ENCODE measurements at places on chromosomes 7 and 10. TPM values are rescaled to one million over a fixed set of nuclear protein-coding genes. Genes with fewer than 3 reads are reported as not detected.

GRCh38 chr10:78576276-78576675 lies 492.5 kb upstream of the ZMIZ1 start:
- DNase-seq, result no peak

The OR2A14 gene
- total RNA-seq, result not detected

GRCh38 chr10:56370217-56371113 lies 9.4 kb upstream of the ZWINT start:
- peak; percentile 1 for DNase-seq

The SOSTDC1 gene
- not detected for total RNA-seq

DNA sequence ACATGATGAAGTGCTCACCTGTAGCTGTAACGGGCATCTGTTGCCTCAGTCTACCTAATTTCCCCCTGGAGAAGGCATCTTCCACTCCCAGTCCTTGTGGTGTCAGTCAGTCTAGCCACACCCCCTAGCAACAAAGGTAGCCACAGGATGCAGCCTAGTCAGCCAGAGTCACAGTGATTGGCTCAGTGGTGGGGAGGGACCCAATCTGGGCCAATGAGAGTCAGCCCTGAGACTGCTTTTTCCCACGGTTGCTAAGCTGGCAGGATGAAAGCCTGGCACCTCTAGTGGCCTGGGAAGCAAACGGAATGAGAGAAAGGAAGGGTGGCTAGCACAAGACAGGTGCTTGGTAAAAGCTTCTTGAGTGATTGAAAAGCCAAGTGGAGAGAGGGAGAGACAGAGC lies 118.6 kb downstream of the SH3PXD2A start:
- no peak for DNase-seq

DNA sequence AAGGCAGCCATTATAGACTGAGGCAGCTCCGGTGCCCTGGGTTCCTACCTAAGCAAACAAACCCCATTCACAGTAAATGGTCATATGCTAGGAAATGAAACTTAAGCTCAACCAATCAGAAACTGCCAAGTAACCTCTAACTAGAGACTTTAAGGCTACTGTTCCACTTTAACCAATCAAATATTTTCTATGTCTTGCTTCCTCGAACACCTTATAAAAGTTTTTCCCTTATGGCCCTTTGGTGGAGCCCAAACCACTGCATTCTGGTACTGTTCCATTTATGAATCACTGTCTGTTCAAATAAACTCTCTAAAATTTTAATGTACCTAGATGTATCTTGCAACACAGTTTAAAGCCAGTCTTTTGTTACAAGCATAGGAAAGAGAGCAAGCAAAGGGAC lies 361.1 kb downstream of the HGF start:
- DNase-seq, result no peak

DNA sequence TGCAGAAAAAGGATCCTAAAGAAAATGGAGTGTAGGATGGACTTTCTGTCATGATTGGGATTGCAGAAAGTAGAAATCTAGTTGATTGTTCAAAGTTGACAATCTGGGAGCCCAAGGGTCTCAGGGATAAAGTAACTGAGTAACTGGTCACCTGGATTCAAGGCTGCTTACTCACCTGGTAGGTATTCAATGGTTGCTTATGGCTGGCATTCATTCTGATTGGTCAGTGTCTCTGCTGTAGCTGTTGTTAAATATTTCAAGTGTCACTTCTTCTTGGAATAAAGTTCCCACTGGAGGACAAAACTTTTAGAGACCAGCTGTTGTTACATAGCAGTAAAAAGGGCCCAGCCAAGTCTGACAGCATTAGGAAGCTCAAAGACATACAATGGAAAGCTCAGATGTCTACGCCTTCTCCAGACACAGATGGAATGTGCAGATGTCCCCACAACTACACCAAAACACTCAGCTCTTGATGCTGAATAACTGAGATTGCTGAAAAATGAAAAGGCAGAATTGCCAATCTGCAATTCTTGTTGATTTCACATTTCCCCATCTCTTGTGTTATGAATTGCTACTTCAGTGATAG lies 106.9 kb downstream of the ZNF467 start:
- DNase-seq, result no peak

The CDC14C gene
- 0.06 TPM for total RNA-seq

DNA sequence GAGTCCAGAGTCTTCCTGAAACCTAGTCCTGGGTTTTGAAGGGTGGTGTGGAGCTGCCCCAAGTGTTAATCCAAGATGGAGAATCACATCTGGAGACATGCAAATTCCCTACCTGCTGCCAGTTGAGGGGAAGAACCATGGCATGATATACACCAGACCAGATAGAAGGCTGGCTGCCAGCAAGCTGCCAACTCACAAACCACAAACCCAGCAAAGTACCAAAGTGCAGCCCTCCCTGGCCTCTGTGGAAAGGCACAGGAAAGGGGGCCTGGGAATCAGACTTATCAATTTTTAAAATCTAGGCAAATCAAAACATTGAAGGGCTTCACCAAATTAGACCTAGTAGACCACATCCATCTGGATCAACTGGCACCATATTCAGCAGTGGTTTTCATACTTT lies 157.0 kb downstream of the TMEM26 start:
- DNase-seq, result no peak

The TSPAN12 gene
- total RNA-seq, result 6.7 TPM

GRCh38 chr10:62112300-62112699 lies 156.3 kb downstream of the RTKN2 start:
- no peak for DNase-seq

GRCh38 chr7:26307226-26307625 lies 15.6 kb downstream of the SNX10 start:
- DNase-seq, result peak; percentile 71

- no peak for DNase-seq
Observed at GRCh38 chr7:681551-682307, 44.8 kb upstream of the DNAAF5 start.

- no peak for DNase-seq
Observed at GRCh38 chr10:74957285-74957961, 131.0 kb downstream of the KAT6B start.

- DNase-seq, result no peak
Observed at GRCh38 chr7:155337946-155338631, 40.4 kb downstream of the INSIG1 start.

DNA sequence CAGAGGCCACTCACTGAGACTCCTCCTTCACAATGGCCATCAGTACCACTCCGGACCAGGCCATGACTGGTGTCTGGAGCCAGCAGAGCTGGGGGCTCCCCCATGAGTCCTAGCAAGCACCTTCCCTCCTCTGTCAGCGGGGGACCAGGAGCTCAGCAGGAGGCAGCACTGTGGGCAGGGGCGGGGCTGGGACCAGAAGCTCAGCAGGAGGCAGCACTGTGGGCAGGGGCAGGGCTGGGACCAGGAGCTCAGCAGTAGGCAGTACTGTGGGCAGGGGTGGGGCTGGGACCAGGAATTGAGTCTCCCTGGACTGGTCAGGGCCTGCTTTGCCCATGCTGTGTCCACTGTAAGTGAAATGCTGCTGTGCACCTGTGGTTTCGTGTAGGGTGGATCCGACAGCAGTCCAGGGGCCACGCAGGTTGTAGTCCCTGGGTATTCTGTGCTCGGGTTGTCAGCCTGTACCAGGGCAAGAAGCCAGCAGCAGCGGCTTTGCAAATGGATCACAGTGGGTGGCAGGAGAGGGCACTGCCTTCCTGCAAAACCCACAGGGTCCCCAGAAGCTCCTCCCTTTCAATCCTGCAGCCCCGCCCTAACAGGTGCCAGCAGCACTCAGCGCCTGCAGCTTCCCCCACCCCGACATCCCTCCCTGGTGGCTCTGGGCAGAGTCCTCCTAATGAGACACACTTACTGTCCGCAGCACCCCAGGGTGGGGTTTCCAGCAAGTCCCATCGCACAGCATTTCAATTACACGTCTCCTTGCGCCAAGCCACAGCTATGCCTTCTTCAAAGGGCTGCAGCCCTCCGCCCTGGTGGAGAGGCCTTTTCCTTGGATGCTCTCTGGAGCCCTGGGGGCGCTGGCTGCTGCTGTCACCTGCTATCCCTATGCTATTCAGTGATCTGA lies 220.5 kb downstream of the TCERG1L start:
- no peak for DNase-seq

The HTR7 gene
- 0.06 TPM for total RNA-seq

The DGKI gene
- 0.69 TPM for total RNA-seq

- no peak for DNase-seq
Observed at GRCh38 chr7:42611289-42611928, 300.5 kb downstream of the C7orf25 start.

- no peak for DNase-seq
Observed at GRCh38 chr7:15778191-15778590, 91.7 kb upstream of the MEOX2 start.

The FAM24B gene
- 9.3 TPM for total RNA-seq

The HYAL4 gene
- not detected for total RNA-seq

GRCh38 chr10:11893749-11894278 lies 70.7 kb downstream of the PROSER2 start:
- no peak for DNase-seq

The P4HA1 gene
- total RNA-seq, result 116 TPM

The MUC3A gene
- total RNA-seq, result not detected

DNA sequence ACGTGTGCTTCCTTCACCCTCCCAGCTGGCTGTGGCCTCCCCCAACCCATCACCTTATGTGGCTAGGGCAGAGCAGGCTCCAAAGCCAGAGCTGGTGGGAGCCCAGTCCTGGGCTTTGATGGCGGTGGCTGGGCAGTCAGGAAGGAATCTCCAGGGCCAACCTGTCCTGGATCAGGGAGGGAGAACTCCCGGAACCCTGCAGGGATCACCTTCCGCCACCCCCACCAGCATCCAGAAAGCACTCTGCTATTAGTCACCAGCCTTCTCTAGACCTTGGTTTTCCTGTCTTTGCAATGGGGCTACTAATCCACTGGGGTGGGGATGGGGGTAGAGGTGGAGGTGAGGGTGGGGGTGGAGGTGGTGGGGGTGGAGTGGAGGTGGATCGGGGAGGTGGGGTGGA lies 139.0 kb downstream of the ZMIZ1 start:
- no peak for DNase-seq

The CALHM3 gene
- not detected for total RNA-seq

DNA sequence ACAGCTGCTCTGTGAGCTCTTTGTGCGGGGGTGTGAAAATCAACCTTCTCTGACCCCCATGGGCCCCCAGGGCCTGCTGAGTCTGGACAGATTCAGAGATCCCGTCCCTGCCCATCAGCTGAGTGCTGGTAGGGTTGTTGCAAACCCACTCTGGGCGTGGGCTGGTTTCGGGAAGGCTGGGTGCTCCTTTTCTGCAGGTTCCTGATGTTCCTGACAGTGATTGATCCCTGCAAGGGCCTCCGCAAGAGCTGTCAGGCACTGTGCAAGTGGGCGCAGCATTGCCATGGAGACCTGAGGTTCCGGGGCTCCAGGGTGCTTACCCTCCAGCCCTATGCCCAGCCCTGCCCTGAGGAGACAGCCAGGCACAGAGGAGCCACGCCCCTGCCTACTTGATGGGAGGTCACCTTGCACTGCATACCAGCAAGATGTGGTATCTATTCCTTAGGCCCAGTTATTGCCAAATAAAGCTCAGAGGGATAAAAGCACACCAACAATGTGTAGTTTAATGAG lies 44.3 kb upstream of the INPP5A start:
- DNase-seq, result no peak

GRCh38 chr7:68433462-68434070 lies 1164.7 kb upstream of the AUTS2 start:
- no peak for DNase-seq

The GPR37 gene
- total RNA-seq, result 2.3 TPM

The PDIA4 gene
- 307 TPM for total RNA-seq

DNA sequence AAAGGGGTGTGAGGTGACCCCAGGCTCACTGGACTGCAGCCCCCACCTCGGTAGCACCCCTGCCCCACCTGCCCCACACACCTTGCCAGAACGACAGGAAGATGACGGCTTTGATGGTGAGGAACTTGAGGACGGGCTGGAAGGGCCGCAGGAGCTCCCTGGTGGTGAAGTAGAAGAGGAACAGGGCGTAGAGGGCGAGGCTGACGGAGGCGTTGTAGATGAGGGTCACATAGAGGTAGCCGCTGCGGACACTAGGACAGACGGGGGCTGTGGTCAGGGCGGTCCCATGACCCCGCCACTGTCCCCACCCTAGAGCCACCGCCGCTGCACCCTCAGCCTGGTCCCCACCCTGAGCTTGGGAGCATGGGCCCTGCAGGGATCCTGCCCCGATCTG lies 7.6 kb downstream of the TMEM184A start:
- DNase-seq, result no peak

The CRYGN gene
- total RNA-seq, result not detected

The PHKG1 gene
- 0.22 TPM for total RNA-seq

- DNase-seq, result no peak
Observed at GRCh38 chr7:39099146-39099545, 121.4 kb downstream of the POU6F2 start.

DNA sequence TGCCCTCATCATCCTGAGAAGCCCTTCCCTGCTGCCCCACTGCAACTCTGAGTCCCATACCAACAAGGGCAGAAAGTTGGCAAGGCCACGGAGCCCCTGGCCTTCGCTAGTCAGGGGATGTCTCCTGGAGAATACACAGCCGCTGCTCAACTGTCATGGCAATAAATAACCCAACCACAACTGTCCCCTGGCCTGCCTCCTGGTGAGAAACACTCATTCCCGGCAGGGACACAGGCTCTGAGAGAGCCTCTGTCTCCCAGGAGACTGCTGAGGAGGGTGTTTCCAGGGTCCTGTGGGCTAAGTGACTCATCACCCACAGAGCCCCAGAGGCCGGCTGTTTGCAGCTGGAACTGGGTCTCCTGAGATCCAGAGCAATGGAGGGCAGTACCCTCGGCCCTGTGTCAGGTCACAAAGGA lies 354.1 kb downstream of the TNS3 start:
- DNase-seq, result peak; percentile 47

The VAX1 gene
- total RNA-seq, result not detected

DNA sequence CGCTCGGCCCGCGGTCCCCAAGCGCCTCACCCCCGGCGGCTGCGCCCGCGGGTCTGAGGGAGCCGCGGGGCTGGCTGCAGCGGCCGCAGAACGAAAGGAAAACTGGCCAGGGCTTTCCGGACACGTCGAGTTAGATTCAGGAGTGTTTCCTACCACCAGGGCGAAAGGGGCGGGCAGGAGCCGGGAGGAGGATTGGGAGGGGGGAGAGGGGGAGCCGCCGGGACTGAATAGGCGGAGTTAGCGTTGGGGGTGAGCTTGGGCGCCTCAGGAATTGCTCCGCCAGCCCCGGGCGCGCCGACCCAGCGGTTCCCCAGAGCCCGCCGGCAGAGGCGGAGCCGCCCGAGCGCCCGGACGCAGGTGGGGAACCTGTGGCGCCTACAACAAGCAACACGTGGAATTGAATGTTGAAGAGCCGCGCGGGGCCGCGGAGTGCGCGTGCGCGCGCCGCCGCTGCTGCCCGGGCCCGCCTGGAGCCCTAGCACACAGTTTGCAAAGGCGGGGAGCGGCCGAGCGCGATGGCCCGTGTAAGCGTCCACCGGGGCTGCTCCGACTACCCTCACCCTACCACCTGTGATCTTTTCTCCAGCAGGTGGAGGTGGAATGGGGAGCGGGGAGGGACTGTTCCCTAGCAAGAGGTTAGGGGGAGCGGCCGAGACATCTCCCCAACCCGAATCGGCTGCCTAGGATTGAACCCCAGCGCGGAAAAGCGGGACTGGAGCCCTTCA lies at the start of gene CADPS2:
Gene CADPS2 (minus strand): TSS at position 104 of the 725 bp plus-strand sequence. CDS start 123 bp downstream, outside the sequence.
- DNase-seq, result peak; percentile 45

GRCh38 chr10:100728928-100729861 lies 16.2 kb upstream of the PAX2 start:
- no peak for DNase-seq

The CYP3A5 gene
- 0.75 TPM for total RNA-seq

All from epithelial cell of proximal tubule (primary cell).